ENCODE measurements at places on chromosomes 13 and 19.

- no peak for DNase-seq
These were observed 69.6 kb downstream of the ARHGEF7 start for GRCh38 chr13:111184458-111185401.

- DNase-seq, result peak; percentile 67
These were observed 706.5 kb upstream of the MIR17HG start for GRCh38 chr13:90640976-90641375.

- DNase-seq, result no peak
These were observed 88.6 kb downstream of the FGF9 start for GRCh38 chr13:21759463-21759862.

DNA sequence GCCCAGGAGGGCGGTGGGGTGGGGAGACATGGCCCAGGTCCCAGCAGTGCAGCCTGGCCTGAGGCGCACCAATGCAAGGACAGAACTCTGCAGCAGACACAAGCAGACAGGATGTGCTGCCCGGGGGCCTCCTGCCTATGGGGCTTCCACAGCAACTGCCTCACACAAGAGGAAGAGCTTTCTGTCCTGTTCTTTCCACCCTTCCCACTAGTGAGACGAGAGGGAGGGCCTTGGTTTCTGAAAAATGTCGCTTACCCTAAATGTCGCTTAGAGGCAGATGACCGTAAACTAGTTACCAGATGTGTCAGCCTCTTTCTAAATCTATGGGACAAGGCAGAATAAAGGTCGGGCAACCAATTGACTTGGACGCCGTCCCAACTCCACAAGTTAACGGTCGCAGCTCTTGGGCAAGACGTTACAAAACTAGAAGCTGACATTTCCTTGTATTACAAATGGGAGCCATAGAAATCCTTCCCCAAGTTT, at the start of gene LAIR1:
TSS of gene LAIR1 (minus strand) at position 157 of the 483 bp plus-strand sequence. CDS start at position 30, 127 bp downstream.
- DNase-seq, result no peak

DNA sequence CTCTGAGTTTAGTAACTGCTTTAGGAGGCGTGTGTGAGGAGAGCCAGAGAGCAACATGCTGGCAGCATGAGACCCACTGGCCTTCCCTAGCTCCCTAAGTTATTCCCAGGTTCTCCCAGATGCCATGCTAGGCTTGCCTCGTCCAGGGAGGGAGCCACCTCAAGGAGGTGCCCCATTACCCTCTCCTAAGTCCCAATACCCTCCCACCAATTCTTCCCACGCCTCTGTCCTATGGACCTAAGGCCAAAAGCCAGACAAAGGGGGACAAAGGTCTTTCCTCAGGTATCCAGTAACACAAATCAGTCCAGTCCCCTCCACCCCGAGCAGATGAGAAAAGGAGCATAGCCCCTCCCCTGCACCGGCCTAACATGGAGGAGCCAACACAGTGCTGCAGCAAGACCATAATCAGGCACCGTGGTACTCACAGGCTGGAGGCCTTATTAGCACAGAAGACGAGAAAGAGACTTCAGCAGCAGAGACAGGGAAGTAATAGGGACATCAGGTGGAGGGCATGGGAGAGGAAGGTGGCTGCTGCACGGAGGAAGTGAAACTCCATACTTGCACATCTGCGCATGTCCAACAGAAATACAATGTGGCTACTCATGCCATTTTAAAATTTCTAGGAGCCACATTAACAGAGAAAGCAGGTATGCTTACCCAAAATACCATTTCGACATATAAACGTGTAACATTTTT, 46.3 kb downstream of the BRD4 start:
- DNase-seq, result no peak

GRCh38 chr19:16121967-16122366, 10.3 kb downstream of the RAB8A start:
- DNase-seq, result no peak

- DNase-seq, result no peak
These were observed 1.9 kb downstream of the MAN2B1 start for GRCh38 chr19:12664406-12665280.

DNA sequence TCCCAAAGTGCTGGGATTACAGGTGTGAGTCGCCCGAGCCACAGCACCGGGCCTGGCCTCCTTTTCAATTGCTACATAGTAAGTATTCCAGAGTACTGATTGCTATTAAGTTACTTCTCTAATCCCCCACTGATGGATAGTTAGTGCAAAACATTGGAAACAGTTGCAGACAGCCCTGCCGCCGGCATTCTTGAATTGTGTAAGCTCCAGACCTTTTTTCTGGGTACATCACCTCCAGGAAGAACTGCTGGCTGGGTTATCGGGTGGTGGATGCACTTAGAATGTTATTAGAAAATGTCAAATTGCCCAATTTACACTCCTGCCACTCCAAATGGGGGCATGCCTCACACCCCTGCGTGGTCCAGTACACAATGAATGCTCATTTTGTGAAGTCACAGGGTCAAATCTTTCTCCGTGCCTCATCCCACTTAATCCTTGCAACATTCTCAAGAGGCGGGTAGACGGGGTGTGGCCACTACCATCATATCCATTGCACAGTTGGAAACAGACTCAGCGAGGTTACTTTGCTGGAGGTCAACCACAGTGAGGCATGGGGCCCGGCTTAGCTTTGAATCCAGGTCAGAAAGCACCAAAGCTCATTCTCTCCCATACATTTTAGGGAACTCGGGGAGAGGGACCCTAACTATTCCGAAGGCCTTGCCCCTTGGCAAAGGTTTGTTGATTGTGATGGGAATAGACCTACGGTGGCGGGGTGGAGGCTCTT, 1.0 kb upstream of the KDM4B start:
- peak; percentile 63 for DNase-seq

DNA sequence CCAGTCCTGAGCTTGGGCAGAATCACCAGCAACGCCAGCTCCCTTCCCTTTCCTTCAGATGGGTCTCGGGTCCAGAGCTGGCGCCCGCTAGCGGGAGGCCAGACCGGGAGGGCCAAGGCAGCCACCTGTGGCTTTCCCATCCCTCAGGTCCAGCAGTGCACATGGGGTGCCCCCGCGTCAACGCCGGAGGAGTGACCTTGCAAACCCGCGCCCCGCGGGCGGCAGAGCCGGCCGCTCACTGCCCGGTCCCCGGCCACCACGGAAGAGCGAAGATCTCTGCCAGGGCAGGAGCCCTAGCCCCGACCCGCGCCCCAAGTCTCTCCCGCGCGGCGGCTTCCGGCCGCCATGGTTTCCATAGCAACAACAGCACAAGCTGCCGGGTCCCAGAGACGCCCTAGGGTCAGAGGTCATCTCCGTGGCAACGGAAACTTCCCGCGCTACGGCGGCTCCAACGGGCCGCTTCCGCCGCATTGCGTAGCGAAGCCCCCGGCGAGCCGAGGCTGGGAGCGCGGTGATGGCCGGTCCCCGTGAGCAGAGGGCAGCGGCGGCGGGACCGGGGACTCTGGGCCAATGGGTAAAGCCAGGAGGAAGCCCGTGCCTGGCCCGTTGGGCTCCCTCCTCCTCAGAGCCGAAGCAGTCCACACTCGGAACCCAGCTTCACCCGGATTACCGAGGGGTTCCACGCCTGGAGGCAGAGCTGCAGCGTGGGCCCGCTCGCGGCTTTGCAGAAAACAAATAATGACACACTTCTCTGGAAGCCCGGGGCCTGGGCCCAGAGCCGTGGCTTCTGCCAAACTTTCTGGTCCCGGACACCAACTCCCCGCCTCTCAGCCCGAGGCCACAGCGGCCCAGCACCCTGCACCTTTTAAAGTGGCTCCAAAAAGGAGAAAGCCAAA, 7.4 kb downstream of the FGF14 start:
- peak; percentile 82 for DNase-seq

DNA sequence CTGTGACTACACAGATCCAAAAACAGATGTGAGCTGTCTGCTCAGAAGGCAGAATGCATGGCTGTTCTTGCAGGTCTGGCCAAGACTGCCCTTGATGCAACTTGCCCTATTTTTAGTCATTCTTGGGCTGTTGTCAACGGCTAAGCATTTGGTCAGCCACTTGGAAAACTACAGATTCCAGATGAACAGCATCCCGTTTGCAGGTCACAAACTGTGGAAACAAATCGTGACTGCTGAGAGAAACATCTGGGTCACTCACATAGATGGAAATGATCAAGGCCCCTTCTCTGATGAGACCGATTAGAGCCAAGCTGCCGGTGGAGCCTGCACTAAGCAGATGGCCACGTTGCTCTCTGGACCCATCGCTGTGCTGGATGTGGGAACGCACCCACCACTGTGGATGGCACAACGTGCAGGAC, 15.4 kb upstream of the METTL21C start:
- DNase-seq, result peak; percentile 7

- no peak for DNase-seq
These were observed 74.1 kb upstream of the MCF2L start for GRCh38 chr13:112894673-112895481.

DNA sequence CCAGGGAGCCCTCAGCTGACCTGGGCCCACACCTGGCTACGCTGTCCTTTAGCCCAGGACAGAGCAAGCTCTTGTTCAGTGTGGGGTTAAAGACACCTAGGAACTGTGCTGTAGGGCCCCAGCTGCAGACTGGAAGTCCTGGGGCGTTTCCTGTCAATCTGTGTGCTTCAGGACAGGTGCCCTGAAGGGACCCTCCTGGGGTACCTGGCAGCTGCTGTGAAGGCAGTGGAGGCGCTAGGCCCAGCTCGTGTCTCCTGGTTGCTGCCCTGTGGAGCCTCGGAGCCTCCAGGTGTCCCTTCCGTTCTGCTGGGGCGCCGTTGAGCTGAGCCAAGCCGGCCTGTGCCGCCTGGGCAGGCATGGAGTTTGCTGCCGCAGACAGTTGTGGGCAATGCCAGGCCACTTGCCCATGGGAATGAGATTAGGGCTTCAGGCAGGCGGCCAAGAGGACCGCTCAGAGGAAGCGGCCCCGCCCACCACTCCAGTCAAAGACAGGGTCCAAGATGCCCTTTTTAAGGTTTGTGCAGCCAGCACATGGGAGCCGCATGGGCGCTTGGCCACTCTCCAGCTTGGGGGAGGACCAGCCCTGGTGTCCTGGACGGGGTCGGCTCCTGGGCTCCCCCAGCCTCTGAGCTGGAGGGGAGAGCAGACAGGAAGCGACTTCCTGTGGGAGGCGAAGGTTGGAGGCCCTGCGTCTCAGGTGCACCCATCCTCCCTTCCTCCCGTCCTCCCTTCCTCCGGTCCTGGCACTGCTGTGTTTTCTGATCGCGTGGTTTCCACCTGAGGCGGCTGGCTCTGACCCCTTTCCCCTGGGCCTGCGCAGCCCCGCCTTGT, 4.0 kb downstream of the PTBP1 start:
- DNase-seq, result no peak

Data from mesenchymal stem cell (in vitro differentiated cells and primary cell).